Left colon (tissue), 2 donors: ENCODE measurements at places on chromosomes 5 and 9.

DNA sequence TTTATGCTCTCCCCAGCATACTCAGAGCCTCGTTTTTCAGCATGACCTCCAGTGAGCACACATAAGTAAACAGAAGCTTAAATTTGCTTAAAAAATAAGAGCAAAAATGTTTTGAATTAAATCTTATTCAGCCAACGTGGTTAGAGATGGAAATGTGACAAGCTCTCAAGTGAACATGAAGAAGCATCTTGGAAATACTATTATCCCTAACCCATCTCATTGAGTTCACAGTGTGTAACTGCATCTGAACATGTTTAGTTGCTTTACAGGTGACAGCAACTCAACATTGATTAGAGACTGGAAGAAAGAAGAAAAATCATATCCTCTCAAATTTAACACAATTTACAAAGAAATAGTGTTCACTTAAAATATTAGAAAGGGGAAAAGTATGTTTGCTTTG is 1785.1 kb downstream of the MAT2B start:
- no peak for DNase-seq

DNA sequence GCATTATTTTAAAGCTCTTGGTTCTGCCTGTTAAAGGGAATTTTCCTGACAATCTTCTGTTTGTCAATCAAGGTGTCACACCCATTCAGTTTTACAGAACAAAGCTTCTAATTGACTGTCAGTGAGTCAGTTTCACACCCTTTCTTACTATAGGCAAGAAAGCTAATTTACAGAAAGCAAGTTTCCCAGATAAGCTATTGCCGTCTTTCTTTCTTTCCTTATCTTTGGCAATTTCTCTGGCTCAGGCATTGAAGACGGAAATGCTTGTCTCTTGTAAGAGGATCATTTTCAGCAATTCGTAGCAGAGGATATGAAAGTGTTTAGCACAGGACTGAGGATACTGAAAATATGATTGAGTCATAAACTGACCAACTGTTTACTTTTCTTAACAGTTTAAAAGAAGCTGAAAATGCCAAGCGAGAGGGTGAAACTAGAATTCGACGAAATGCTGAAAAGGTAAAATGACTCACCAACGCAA is 27.0 kb downstream of the SPINK5 start:
- DNase-seq: no peak

DNA sequence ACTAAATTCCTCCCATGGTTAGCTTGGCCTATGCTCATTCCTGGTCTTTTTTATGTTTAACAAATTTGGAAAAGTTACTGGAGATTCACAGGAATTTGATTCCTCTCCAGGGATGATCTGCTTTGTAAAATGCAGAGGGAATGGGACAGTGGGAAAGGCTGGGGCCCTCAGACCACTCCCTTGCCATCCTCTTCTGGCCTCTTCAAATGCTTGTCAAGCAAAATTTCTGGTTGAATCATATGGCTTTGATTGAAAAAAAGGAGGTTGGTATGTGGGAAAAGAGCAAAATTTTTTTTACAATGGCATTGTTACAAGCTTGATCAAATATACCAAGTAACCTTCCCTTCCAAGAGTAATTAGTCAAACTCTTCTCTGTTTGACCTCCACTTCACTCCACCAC is 225.1 kb downstream of the PIK3R1 start:
- no peak for DNase-seq

- DNase-seq: no peak
These were observed 8.3 kb downstream of the TSLP start for GRCh38 chr5:111079846-111080245.

DNA sequence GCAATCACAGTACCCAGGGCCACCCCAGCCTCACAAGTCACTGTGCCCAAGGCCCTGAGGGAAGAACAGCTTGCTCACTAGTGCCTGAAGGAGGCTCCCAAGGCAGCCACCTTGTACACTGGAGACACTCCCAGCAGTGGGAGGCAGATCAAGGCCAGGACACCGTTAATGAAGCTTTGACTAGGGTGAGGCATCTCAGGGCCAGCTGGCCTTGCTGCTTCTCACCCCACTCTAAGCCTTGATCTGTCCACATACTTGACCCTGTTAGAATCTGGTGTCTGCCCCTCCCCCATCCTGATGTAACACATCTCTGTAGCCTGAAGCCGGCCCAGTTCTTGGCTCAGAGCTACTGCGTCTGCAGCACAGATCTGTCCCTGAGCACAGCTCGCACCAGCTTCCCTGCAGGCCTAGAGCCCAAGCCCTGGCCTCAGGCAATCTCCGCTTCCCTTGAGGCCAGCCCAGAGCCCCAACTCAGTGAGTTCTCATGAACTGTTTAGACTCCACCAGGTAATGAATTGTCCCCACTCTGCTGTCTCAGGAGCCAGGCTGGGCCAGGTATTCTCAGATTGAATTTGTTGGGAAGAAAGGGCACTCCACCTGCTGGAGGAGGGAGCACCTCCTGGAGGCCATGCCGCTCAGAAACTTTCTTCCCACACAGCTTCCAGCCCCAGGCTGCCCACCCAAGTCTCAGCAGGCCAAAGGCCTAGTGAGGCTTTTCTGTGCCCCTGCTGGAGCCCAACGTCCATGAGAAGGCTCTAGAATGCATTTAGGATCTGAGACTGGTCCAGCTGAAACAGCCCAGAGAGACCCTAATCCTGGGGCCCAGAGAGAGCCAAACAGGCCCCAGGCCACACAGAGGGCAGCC is 13.4 kb upstream of the JADE2 start:
- DNase-seq: peak; percentile 77

DNA sequence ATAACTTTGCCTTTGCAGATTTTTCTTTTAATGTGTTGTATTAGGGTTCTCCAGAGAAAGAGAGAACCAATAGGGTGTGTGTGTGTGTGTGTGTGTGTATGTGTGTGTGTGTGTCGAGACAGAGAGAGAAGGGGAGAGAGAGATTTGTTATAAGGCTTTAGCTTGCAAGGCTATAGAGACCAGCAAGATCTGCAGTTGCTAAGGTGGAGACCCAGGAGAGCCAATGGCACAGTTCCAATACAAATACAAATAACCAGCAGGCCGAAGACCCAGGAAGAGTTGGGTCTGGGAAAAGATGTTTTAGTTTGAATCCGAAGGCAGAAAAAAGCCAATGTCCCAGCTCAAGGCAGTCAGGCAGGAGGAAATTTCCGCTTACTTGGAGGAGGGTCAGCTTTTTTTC is 23.0 kb downstream of the TMOD1 start:
- no peak for DNase-seq

DNA sequence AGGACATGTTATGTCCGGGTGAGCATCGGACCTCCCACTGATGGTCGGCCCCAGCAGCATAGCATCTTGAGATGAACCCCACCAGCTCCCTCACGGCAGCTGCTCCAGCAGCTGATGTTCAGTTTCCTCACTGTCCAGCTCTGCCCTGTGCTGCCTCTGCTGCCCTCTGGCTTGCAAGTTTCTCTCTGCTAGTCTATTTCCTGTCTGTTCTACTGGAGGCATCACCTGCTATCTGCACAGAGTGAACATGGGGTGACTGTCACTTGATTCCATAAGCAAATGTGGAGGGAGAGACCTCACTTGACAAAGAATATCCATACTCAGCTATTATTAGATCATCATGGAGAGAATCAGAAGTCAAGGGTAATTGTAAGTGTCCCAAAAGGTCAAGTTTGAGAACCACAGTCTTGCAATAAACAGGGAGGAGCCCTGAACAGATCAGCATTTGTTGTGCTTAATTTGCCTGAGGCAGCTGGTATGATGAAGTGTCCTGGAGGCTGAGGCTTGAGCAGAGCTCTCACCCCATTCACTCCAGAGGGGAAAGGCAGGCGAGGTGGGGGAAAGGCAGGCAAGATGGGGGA is 702.8 kb downstream of the SEMA5A start:
- no peak for DNase-seq

DNA sequence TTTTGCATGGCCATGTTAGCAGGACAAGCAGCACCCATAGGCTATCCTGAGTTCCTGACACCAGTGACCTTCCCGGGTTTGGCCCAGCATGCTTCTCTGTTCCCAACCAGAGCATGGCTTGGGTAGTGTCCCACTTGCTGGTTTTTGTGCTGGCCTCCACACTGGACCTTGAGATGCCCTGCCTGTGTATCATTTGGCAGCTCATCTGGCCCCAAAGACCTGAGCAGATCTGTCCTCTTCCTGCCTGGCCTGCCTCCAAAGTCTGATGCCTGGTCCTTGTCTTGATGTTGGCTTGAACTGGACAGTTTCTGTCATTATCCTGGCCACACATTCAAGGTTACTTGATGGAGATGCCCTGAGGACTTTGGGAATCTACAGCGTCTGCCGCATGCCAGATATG is 590.7 kb upstream of the KLF4 start:
- no peak for DNase-seq

DNA sequence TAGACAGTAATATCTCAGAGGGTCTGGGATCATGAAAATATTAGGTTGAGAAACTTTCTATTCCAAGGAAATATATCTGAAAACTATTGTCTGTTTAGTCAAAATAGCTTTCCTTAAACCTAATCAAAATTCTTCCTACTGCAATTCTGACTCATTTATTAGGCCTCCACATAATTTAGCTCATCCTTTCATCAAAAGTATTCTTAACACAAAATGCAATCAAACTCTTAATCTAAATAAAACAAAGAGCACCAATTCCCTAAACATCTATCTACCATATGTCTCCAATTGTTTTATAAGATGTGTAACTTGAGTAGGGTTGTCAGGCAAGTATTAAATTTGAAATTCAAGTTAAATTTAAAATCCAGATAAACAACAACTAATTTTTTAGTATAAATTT is 142.1 kb downstream of the PLK2 start:
- DNase-seq: no peak

DNA sequence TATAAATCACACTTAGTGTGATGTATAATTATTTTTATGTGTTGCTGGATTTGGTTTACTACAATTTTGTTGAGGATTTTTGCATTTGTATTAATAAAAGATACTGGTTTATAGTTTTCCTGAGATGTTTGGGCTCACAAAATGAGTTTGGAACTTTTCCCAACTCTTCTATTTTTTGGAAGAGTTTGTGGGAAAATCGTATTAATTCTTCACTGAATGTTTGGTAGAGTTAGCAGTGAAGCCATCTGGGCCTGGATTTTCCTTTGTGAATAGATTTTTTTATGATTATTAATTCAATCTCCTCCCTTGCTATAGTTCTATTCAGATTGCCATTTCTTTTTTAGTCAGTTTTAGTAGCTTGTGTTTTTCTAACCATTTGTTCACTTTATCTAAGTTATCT is 201.7 kb upstream of the NFIL3 start:
- no peak for DNase-seq

- DNase-seq: no peak
These were observed 206.0 kb upstream of the PRR16 start for GRCh38 chr5:120258123-120258522.

- DNase-seq: no peak
These were observed 49.3 kb downstream of the ALG2 start for GRCh38 chr9:99172124-99173091.

- peak; percentile 48 for DNase-seq
These were observed 63.1 kb downstream of the TMOD1 start for GRCh38 chr9:97564291-97565175.

GRCh38 chr9:116152941-116153764 is 438 bp upstream of the PAPPA start:
- no peak for DNase-seq

DNA sequence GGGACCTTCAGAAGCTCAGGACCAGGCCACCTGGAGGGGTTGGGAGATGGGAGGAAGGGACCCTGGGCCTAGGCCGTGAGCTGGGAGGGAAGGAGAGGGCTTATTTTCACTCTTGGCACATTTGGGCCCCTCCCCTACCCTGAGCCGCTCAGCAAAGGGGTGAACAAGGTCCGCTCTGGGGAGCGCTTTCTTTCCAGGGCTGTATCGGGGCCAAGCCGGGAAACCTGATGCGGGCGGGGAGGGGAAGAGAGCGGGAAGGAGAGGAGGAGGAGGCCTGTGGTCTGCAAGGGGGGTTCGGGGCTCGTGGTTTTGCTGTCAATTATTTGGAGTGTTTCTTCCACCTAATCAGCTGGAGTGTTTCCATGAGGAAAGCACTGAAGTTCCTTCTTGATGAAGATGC is 62.7 kb upstream of the RXRA start:
- no peak for DNase-seq

DNA sequence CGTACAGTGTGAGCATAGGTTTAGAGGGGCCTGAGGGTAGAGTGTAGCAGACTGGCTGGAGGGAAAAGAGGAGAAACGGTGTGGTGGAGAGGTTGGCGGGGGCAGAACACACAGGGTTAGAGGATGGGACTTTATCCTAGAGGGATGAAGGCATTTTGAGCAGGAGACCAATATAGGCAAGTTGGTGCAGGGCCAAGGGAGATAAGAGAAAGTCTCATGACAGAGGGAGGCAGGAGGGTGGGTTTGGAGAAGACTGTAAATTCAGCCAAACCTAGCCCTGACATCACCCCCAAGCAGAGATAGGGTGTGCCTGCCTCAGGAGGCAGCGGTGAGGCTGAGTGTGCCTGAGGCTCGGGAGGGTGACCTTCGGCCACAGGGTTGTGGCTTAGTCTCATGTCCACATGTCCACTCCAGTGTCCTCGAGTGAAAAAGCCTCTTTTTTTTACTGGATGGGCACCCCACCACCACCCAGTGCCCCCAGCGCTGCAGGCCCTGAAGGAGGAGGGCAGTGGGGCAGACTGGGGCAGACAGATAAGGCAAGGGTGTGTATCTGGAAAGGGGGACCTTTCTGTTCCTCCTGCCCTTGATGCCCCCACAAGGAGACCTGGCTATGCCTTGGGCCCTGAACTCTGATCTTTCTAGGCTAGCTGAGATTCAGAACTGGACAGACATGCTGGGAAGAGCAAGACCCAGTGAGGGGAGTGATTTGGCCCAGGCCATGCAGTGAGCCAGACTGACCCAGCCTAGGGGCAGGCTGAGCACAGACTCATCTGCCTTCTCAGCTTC is 108.7 kb downstream of the RGS3 start:
- DNase-seq: peak; percentile 19

DNA sequence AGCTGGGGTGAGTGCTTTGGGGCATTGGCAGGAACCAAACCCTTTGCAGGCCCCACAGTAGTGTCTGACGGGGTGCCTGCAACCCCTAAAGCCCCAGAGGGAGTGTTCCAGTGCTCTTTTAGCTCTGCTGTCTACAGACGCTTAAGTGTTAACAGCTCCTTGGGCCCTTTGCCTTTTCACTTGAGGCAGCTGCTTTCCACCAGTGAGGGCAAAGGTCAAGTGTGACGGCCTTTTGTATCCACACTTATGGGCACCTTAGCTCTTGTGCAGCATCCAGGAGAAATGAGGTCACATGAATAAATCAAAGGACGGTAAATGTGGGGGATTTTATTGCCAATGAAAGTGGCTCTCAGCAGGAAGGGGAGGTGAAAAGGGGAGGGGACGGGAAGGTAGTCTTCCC is 241.4 kb upstream of the PCSK5 start:
- DNase-seq: no peak
